ENCODE measurements at places on chromosomes 13 and 19.

DNA sequence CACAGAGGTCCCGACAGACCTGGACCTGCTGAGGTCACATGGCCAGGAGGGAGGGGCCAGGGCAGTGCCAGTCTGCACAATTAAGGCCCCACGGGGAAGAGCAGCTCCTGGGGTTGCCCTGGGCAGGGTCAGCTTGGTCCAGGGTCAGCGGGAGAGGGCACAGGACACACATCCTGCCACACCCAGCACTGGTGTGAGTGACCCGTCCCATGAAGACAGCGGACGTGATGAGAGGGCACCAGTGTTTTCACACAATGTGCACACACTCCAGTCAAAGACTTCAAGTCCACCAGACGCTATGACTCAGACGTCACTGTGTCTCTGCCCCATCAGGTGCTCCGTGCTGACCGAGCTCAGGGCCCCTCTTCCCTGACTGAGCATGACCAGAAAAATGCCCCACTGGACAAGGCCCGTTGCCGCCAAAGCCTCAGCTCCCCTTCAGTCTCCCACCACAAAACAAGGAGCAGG, 4.2 kb downstream of the TMEM259 start:
- DNase-seq: no peak

GRCh38 chr13:48890391-48890790, 85.3 kb upstream of the FNDC3A start:
- no peak for DNase-seq

DNA sequence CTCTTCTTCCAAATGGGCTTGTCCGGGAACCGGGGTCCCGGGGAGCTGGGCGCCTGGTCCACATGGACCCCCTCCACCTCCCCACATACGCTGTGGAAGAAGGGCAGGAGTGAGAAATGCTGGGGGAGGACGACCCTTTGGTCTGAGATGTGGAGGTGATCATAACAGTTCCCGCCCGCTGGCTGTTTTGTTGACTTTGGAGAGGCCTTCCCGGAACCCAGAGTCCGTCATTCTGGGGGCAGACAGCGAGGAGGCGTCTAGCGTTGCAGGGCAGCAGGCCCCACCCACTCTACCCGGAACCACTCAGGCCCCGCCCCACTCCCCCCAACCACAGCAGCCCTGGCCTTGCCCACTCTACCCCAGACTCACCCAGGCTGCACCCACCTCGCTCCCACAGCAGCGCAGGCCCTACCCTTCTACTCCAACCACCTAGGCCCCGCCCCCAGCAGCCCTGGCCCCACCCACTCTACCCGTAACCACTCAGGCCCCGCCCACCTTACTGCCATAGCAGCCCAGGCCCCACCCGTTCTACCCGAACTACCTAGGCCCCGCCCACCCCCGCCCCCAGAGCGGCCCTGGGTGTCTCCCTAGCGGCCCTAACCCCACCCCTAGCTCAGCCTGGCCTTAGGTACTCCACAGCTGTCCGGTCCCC, 7.1 kb downstream of the GPR108 start:
- no peak for DNase-seq

DNA sequence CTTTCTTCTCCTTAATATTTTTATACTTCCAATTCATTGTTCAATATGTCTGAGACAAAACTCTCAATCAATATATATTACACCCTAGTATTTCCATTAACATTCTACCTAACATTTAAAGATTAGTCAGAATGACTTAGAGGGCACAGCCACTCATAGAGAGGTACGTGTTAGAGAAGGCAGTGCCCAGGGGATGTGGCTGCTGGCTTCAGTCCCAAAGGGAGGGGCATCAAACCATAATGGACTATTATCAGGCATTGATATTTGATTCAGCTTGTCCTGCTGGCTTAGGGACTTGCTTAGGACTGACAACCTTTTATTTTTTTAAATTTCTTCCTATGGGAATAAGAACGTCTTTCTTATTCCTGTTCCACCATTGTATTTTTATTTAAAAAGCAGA, 1392.0 kb upstream of the ATXN8OS start:
- DNase-seq: no peak

DNA sequence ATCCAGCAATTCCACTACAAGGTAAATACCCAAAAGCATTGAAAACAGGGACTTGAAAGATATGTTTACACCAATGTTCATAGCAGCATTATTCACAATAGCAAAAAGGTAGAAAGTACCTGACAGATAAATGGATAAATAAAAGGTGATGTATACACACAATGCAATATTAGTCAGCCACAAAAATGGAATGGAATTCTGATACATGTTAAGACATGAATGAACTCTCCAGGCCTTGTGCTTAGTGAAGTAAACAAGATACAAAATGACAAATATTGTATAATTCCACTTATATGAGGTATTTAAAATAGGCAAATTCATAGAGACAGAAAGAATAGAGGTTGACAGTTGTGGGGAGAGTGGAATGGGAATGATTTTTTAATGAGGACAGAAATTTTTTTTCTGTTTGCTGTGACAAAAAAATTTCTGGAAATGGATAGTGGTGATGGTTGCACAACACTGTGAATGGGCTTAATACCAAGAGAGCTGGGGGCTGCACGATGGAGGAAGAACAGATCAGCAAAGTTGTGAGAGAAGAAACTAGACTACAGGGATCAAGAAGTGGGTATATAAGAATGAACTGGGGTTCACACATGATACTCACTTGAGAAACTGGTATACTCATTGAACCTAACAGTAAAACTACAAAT, 137.2 kb downstream of the MZT1 start:
- no peak for DNase-seq

- no peak for DNase-seq
Measured at GRCh38 chr13:70424428-70424827, 316.2 kb upstream of the KLHL1 start.

DNA sequence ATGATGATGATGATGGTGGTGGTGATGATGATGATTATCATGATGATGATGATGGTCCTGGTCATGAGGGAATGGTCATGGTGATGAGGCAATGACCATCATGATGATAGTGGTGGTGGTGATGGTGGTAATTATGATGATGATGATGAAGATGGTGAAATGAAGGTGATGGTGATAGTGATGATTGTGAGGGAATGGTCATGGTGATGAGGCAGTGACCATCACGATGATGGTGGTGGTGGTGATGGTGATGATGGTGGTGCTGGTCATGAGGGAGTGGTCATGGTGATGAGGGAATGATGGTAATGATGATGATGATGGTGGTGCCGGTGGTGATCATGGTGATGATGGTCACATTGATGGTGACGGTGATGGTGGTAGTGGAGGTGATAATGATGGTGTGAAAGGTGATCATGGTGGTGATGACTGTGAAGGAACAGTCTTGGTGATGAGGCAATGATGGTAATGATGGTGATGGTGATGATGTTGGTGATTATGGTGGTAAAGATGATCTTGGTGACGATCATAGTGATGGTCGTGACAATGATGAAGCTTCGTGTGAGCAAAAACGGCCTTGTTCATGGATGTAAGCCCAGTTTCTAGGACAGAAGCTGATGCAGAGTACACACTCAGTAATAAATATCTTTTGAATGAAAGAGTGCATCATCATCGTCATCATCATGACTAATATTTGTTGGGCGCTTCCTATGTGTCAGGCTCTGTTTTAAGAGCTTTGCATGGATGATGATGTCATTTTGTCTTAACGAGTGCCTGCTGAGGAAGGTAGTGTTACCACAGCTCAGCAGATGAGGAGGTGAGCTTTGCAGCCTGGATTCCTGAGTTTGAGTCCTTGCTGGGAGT, 17.3 kb downstream of the SBK2 start:
- no peak for DNase-seq

DNA sequence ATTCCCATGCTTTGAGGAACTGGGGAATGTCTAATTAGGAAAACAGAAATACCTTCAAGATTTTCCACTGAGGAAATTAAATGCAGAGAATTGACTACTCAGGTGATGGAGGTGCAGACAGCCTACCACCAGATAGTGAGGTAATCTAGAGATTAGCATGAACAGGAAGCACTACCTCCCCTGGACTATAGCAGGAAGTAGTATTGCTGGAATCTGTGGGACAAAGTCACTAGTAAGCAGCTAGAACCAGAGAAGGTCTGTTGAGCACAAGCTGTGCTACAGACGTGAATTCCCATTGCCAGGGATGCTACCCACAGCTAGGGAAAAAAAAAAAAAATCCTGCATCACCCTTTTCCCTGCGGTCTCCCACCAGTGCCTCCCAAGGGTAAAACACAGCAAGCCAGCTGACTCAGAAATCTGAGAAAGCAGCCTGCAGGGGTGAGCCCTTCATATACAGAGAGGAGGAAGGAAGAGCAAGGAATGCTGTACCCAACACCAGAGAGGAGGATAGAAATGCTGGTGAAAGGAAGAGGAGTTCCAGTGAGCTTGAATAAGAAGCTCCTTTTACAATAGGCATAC, 10.2 kb downstream of the ENOX1 start:
- DNase-seq: no peak

- no peak for DNase-seq
Measured at GRCh38 chr19:29586401-29586800, 19.7 kb upstream of the POP4 start.

DNA sequence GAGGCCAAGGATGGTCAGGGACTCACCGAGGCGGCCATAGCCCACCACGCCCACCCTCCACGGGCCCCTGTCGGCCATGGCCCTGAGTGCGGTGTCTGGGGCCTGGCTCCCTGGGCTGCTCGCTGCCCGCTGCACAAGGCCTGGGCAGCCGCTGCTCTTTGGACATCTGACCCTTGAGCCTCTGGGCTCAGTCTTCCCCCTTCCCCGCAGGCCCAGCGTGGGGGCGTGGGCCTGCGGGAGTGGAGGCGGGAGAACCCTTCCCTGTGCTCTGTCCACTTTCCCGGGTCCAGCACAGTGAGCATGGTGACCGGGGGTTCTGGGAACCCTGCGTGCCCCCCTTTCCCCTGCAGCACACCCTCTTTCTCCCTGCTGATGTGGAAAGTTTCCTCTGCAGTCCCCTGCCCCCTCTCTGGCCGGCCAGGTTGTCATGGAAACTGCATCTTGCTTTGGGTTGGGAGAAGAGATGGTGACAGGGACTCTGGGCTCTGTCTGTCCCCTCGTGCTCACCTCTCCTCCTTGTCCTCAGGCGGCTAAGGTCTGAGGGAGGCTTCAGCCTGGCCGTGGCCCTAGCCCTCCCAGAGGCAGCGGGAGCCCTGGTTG, at the start of gene ASPDH:
Gene ASPDH (minus strand): TSS at position 168 of the 600 bp plus-strand sequence. CDS start 90 bp downstream, at position 78.
- DNase-seq: no peak

- DNase-seq: no peak
Measured at GRCh38 chr19:51365211-51365964, 800 bp downstream of the ETFB start.

DNA sequence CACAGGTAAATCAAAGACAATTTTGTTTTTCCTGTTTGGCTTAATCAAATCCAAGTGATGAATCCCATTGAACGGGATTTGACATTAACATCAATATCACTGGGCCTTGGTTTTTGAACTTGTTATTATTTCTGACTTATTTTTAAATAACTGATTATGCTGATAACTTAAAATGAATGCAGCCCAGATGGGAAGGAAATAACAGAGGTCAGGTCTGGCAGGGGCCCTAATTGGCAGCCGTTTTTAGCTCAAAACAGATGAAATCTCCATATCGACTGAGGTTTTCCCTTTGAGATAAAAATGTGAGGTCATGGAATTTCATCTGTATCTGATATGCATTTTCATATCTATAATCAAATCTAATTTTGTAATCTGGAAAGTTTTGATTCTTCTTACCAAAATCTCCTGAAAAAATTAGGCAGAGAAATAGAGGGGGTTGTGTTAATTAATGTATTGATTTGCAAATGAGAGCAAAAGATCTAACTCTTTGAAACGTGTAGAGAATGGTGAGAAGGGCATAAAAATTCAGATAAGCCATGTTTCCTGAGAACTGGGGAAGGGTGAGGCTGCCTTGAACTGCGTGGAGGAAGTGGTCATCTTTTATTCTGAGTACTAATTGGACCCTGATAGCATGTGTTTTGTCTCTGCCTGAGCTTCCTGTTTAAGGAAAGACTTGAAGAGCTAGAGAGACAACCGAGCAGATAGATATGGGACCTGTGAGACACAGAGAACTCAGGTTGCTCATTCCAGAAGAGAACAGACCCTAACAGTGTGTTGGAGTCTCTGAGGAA, 98.2 kb upstream of the C1QTNF9B start:
- DNase-seq: no peak

DNA sequence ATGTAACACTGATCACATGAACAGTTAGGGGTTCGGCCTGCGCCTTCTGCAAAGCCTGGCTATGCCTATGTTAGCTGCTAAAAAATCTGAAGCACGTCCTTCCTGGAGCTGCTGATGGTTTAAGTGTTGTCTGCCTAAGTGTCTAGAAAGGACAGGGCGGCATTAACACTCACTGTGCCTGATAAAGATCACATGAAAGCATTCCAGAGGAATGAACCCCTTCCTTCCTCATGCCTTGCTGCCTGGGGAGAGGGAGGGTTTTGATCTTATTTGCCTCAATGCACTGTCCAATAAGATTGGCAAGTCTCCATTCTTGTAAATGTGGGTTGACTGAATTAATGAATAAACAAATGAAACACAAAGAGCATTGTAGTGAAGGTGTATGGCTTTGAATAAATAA, 5.2 kb downstream of the DOCK9 start:
- no peak for DNase-seq

- no peak for DNase-seq
Measured at GRCh38 chr19:3607303-3608078, 816 bp upstream of the TBXA2R start.

- no peak for DNase-seq
Measured at GRCh38 chr19:18225702-18226468, at the start of gene PDE4C. Gene PDE4C, minus strand, starts transcription at chr19:18226438. Its CDS starts 23 bp downstream, at chr19:18226415.

- no peak for DNase-seq
Measured at GRCh38 chr13:20525144-20525600, 485 bp downstream of the CRYL1 start.

DNA sequence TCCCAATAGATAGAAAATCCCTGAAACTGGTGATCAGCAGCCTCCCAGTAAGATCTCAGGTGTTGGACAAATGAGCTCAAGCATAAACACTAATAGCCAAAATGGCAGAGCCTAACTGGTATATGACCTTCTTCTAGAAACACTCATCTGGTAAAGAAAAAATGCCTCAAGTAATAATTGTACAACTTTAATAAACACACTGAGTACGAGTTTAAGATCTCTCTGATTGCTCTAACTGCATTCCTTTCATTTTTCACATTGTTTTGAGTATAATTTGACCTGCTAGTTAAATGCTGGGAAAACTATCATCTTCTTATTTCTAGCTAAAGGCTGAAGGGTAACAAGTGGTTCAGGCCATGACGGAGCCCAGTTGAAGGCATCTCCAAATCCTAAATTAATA, 2009.5 kb upstream of the PCDH20 start:
- DNase-seq: no peak

GRCh38 chr13:30143666-30144400, 163.5 kb downstream of the KATNAL1 start:
- no peak for DNase-seq

DNA sequence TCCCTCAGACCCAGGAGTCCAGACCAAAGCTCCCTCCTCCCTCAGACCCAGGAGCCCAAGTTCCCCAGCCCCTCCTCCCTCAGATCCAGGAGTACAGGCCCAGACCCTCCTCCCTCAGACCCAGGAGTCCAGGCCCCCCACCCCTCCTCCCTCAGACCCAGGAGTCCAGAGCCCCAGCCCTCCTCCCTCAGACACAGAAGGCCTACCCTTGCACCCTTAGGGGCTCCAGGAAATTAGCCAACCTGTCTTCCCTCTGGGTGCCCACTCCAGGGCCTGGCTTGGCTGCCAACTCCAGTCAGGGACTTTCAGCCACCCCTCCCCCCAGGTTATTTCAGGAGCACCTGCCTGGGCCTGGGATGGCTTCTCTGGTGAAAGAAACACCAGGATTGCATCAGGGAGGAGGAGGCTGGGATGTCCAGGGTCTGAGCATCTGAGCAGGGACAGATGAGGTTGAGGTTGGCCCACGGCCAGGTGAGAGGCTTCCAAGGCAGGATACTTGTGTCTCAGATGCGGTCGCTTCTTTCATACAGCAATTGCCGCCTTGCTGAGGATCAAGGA, at the start of gene FGF21:
Gene FGF21 (plus strand): TSS at position 441 of the 558 bp plus-strand sequence. CDS start 713 bp downstream, outside the sequence.
- DNase-seq: no peak

All from smooth muscle cell of the brain vasculature (primary cell).